ENCODE measurements at places on chromosomes 2 and 18.
A peak's percentile ranks its signal among the peaks of the same experiment; 100 is the strongest.

GRCh38 chr2:23381084-23381483 lies 3.9 kb upstream of the KLHL29 start:
- DNase-seq: peak; percentile 43

GRCh38 chr2:71620116-71620515 lies 166.8 kb downstream of the DYSF start:
- DNase-seq: no peak

- DNase-seq: peak; percentile 74
Observed at GRCh38 chr2:96556441-96557330, 20.1 kb downstream of the ARID5A start.

DNA sequence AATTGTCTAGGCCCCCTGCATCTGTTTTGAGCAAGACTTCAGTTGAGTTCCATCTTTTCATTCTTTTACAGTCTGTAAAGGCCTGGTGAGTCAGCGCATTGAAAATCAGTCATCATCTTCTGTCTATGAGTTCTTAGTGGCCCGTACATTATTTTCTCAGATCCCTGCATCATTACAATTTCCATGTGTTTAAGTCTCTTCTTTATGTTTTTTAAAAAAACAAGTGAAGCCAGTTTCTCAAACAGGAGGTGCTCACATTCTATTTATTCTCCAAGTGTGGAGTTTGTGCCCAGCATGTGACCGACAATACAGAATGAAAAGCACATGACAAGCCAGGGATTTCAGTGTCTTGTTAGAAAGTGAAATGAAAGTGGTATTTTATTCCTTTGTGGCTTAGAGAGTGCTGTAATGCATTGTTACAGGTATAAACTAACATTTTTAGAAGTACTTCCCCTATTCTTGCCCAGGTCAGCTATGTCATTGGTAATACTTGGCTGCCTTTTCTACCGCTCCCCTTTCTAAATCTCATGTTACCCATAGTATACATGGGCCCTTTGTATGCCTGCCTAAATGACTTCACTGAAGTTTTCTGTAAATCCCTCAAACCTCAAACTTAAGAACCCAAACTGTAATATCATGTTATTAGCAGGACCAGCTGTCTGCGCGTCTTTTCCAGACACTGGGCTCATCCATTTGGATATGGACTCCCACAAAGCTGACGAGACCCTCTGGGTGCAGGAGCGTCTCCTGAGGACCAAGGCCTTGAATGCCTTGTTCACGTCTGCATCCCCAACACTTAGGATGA lies 67.6 kb downstream of the FEZ2 start:
- no peak for DNase-seq

DNA sequence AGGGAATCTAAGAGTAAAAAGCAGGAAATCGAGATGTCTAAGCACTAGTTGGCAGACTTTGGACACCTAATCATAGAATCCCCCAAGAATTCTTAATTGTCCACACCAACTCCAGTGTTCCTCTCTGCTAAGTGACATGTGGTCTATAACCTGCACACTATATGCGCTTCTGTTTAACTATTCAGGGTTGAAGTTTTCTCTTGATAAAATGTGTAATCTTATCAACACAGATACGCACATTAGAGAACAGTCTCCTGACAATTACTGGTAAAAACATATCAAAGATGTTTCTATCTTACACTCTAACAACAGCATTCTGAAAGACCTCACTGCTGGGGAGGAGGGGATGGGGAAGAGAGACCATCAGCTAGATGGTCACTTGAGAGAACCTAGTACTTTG lies 3.9 kb downstream of the ABCB11 start:
- DNase-seq: no peak

- no peak for DNase-seq
Observed at GRCh38 chr2:239255628-239256349, 145.0 kb downstream of the HDAC4 start.

- no peak for DNase-seq
Observed at GRCh38 chr18:10400534-10401307, 53.7 kb upstream of the APCDD1 start.

DNA sequence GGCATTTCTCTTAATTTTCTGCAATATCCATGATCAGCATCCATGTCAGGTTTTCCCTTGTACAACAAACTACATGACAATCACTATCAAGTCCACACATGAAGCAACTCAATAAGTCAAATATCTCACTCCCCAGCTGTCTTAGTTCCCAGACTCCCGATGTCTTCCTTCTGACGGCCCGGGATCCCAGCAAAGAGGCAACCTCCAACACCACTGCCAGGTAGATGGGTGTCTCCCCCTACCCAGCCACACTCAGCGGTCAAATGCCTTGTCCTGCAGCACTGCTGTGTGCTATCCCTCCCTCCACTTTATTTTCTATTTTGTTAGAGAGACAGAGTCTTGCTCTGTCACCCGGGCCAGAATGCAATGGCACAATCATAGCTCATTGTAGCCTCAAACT lies 23.3 kb downstream of the TRABD2A start:
- DNase-seq: no peak

GRCh38 chr2:42928692-42929545 lies 136.5 kb upstream of the HAAO start:
- DNase-seq: peak; percentile 26

DNA sequence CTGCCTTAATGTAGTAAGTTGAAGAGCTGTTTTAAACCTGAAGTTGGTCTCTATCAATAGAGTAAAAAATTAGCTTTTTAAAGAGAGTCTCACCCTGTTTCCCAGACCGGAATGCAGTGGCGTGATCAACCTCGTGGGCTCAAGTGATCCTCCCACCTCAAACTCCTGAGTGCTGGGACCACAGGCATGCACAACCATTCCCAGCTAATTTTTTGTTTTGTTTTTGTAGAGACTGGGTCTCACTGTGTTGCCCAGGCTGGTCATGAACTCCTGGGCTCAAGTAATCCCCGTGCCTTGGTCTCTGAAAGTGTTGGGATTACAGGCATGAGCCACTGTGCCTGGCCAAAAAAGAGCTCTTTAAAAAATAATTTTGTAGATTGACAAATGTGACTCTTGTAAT lies 40.3 kb downstream of the CRIM1 start:
- DNase-seq: no peak

DNA sequence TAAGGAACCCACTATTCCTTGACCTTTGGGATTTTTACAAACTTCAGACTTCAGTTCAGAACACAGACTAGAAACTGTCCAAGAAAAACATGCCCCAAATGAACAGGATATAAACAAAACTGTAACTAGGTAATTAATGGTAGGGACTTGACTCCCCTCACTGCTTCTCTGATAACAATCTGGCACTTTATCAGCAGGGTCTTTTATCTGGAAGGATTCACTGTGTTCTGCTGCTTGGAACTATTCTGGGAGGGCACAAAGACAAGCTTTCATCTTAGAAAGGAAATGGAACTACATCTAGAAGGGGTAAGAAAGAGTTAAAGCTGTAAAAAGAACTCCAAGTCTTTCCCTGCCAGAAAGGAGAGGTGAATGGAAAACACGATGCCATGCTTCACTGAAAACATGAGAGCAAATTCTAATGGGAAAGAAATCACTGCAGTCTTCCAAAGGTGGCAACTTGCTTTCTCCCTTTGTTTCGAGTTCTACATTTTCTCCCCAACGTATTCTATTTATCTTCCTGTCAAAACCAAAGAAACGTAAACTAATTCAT lies 181.2 kb downstream of the THADA start:
- DNase-seq: no peak

DNA sequence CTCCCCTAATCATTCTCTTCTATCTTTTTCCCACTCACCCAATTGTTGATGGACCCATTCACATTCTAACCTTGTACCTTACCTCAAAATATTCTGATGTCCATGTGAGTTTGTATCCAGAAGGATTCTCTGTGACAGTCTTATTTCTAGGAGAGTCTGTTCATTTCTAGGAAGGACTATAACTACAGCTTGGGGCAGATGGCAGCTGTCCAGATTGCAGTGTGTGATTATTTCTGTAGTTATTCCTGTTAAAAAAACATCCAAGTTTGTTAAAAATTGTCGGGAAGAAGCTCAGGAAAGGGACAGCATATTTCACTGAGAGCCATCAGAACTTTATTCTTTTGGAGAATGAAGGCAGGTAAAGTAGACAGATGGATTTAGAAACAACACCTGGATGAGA lies 142.6 kb downstream of the RAPGEF4 start:
- DNase-seq: no peak

GRCh38 chr2:28359222-28360057 lies 33.2 kb upstream of the FOSL2 start:
- DNase-seq: peak; percentile 85

- DNase-seq: no peak
Observed at GRCh38 chr2:237207646-237208045, 122.0 kb downstream of the COPS8 start.

DNA sequence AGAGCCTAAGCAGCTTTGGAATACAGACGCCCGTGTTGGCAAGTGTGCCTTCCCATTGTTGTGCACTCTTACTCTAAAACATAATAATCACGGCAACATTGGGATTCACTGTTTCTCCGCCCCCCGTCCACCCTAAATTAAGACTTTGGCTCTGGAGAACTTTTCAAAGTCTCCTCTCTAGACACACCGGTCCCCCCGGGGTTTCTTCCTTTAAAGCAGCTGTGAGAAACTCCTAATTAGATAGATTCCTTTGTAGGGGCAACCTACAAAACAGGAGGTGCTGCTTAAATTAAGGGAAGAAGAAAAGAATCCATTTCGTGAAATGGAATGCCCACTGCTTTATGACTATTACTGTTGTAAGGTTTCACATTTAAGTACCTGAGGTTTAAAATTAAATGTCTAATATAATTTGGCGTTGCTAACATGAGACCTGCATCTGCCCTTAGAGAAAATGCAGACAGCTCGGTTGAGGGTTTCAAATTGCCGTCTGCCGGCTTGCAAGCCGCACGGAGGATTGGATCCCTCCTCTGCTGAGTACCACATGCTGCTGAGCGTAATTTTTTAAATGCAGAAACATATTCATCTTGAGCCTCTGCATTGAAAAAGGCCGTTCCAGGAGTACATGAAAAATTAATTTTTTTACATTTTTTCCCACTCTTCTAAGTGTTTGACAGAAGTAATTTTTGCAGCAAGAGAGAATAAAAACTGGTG lies 233.3 kb downstream of the GBX2 start:
- DNase-seq: no peak

- DNase-seq: peak; percentile 83
Observed at GRCh38 chr2:239927424-239927981, 97.6 kb downstream of the NDUFA10 start.

DNA sequence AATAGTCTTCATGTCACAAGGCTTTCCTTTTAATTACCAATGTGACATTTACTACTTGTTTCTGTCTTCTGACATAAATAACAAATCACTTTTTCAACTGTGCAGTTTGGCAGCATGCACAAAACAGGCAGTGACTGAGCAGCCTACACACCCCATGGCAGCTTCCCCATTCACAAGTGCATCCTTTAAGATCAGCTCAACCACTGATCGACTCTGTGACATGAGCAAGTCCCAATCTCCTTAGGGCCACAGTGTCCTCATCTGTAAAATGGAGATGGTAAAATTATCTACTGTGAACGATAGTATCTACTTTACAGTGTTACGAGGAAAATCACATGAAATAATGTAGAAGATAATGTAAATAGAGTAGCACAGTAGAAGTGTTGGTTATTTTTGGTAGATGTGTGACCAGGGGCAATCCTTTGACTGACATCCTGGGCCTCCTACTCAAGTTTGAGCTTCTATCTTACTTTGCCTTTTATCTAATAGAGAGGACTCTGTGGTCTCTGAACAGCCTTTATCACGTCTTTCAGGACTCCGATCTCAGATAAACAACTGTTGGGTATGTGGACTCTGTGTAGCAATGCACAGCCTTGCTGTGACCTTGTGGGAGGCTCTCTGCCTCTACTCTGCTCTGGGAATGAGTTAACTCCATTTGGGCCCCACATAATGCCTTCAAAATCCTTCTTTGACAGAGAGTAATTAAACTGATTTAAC lies 120.6 kb downstream of the PIGN start:
- no peak for DNase-seq

- peak; percentile 63 for DNase-seq
Observed at GRCh38 chr2:108534584-108535356, 500 bp downstream of the LIMS1 start.

DNA sequence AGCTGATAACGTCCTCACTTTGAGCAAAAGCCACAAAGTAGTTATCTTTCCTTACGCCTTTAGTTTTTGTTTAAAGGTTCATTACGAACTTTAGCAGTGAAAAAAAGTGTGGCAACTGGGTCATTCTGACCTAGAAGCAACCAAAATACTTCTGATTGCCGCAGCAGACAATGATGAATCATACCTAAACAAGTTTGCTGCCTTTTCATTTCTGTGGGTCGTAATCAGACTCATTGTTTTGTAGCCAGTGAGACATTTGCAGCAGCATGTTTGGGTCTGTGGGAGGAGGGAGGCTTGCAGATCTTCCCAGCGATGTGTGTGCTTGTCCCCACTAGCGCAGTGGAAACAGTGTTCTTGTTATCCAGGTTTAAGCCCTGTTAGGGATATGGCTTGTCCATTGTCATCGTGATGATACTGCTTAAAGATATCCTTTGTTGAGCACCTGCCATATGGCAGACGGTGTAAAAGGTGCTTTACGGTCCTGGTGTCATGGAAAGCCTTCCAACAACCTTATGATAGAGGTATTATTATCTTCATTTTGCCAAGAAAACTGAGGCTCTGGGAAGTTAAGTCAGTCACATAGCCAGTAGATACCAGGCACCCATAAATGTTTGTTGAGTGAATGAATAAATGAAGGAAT lies 1.3 kb upstream of the GREB1 start:
- no peak for DNase-seq

Data from stimulated activated CD4-positive, alpha-beta T cell treated with anti-CD3 and anti-CD28 coated beads, Interleukin-15, amount 100 ng/mL, for 24 hours (primary cell).